ENCODE measurements at places on chromosomes 4 and X.

- DNase-seq, result peak; percentile 74
Observed at GRCh38 chr4:26020881-26021280, 106.9 kb downstream of the SMIM20 start.

- no peak for DNase-seq
Observed at GRCh38 chr4:26077756-26078155, 163.7 kb downstream of the SMIM20 start.

DNA sequence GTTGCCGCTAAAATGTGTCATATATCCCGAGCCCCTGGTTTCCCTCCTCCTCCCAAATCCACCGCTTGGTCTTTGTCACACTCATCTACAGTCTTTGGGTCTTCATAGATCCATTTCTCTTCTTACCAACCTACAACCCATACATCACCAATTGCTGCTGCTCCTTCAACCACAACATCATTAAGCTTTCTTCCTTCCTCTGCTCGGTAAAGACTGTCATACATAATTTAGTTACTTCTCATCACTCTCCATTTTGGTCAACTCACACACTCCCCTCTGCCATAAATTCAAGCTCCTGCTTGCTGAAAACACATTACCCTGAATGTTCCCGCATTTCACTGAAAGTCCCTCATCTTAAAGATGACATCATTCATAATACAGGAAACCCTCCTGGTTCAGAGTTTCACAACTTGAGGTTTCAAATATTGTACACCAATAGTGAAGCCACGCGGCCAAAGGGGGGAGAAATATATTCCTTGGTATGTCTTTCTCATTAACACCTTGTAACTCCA is 1.7 kb upstream of the DCTD start:
- DNase-seq, result no peak

- DNase-seq, result peak; percentile 20
Observed at GRCh38 chr4:41939016-41939626, 3.9 kb downstream of the TMEM33 start.

- no peak for DNase-seq
Observed at GRCh38 chrX:95101851-95102390, 1427.9 kb downstream of the FAM133A start.

GRCh38 chr4:17934286-17934685 is 87.3 kb downstream of the LCORL start:
- DNase-seq, result no peak

DNA sequence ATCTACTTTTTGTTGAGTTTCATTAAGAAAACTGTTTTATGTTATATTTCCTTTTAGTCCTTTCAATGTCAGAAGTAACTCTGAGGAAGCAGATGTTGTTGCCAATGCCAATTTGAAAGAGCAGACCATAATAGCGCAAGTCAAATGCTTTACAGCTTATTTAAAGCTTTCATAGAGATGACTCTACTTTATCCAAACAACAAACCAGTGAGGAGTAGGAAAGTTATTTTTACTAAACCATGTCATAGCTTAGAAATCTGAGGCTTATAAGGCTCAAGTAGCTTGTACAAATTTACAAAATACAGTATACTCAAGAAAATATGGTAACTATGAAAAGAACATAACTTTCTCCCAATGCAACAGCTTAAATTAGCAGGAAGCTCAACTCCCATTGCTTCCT is 40.1 kb upstream of the SPOCK3 start:
- no peak for DNase-seq

DNA sequence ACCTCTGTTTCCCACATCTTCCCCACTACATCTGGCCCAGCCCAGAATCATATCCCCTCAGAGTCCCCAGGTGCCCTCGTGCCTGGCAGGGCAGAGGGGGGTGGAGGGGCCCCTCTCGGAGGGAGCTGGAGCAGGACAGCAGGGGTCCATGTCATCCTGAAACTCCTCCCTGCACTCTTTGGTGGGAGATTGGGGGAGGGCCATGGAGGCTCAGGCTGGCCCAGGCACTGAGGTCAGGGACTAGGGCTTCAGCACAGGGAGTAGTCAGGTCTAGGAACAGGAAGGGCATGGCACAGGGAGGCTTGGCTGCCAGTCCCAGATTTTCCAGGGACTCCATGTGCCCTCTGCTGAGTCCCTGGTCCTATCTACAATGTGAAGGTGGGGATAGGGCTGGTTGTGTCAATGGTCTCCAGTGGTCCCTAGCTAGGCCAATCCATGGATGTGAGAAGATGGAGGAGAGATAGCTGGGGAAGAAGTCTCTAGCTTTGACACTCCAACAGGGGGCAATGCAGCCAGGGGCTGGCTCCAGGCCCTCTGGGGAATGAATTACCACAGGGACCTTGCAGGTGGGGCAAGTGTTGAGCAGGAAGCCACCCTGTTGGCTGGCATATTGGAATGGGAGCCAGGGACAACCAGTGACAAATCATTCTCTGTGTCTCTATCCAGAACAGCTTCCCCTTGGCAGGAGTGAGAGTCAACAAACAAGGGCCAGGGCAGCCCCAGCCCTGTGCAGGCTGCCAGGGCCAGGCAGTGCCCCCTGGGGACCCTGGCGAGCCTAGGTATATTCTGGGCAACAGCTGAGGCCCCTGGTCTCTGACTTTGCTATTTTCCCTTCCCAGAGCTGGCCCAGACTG is 154.4 kb downstream of the EFNB1 start:
- DNase-seq, result no peak

GRCh38 chr4:53693909-53694308 is 102.6 kb upstream of the LNX1 start:
- no peak for DNase-seq

GRCh38 chr4:70544279-70544868 is 26.0 kb downstream of the AMTN start:
- DNase-seq, result peak; percentile 14

DNA sequence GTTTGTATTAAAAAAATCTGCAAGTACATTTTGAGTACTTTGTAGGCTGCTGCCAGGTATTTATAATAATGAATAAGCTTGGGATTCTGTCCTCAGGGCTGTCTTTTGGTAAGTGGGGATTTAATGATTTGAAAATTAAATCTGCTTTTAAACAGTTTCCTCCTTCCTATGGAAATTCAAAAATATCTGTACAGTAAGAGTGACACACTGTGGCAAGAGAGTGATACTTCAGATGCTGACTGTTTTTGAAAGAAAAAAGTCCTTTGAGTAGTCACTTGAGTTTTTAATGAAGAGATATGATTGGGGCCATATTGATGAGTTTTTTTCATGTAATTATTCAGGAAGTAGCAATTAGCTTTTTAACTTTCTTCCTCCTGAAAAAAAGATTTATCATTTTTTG is 49.2 kb downstream of the SMARCAD1 start:
- no peak for DNase-seq

DNA sequence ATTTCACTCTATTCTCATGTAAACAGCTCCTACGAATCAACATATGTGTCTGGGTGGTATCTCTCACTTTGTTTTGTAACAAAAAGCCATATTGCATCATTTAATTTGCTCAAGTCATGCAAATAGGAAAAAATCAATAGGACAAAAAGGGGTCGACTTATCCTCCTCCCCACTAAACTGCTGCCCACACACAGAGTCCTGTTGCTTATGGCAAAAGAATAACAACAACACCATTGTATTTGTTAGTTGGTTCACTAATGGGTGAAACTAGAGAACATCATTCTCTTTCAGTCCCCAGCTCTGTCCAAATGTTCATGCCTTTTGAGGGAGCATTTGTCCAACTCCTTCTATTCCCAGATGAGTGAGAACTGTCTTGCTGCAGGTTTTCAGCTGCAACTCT is 2.1 kb downstream of the HHIP start:
- no peak for DNase-seq

- DNase-seq, result no peak
Observed at GRCh38 chr4:19857380-19857779, 394.3 kb upstream of the SLIT2 start.

DNA sequence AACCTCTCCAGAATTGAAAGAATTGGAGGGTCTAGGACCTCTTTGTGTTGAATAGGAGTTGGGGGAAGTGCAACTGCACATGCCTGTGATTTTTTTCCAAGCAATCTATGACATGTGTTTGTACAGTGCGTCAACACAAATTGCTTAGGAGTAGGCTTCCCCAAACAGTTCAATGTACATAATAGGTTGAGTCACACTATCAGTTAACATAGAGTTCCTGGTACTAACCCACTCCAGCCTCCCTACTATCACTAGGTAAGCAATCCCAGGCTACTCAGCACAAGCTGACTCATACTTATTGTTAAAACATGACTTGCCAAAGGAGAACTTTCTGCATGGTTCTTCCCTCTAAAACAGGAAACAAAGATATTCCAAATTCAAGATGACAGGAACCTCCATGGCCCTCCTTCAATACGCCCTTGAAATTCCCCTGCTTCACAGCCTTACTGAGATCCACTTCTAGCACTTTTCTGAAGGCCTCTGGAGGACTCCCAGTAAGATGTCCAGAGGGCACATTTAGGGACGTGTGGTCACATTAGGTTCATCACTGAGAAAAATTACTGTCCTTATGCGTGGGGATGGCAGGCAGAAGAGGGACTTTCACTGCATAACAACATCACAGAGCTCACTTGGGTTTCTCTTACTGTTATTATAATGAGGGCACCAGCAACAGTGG is 8.4 kb upstream of the VSIG1 start:
- no peak for DNase-seq

DNA sequence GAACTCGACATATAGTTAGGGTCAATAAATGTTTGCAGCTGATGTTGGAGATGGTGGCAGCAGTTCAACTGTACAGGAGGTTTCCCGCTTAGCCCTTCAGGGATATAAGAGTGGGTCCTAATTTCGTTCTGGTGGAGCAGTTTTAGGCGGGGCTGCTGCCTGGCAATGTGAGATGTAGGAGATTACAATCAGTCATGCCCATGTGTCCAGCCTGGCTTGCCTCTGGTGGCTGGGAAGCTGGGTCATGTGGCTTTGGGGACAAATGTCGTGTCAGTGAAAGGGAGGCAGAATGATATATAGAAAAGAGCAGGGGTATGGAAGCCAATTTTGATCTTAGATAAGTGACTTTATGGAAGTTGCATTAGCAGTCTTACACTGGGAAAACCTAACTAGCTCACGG is 129.4 kb downstream of the CLCN4 start:
- no peak for DNase-seq

Measured in AG10803 (cell line).